ENCODE measurements at places on chromosomes 3 and 15.

- no peak for DNase-seq
Measured at GRCh38 chr3:58038675-58039292, 30.6 kb downstream of the FLNB start.

DNA sequence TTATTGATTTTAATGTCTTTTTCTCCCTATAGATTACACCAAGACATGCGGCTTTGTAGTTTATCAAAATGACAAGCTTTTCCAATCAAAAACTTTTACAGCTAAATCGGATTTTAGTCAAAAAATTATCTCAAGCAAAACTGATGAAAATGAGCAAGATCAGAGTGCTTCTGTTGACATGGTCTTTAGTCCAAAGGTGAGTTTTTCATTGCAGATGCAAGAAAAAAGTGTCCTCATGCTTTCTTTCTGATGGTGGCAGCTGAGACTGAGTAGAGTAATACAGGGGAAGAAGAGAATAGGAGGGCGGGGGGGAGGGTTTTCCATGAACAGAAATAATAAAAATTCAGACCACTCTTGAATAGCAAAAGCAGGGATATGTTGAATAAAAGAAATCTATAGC lies 36.5 kb downstream of the ADGRG7 start:
- DNase-seq = no peak

DNA sequence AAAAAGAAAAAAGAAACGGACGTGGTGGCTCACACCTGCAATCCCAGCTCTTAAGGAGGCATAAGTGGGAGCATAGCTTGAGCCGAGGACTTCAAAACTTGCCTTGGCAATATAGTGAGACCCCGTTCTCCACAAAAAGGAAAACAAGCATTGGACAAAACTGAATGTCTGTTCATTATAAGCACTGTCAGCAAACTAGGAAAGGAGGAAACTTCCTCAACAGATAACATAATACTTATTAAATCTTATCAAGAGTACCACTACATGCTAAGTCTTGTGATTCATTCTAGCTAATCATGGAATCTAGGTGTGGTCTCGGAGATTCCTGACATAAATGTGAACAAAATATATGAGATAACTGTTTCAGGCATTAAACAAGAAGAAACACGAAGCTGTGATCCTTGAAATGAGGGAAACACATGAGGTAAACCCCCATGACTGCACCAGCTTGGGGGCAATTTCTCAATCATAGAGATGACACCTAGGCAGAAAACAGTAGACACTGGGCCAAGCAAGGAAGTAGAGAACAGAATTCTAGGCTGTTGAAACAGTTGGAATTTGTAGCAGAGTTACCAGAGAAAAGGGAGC lies 33.3 kb downstream of the TRPM7 start:
- DNase-seq = no peak

DNA sequence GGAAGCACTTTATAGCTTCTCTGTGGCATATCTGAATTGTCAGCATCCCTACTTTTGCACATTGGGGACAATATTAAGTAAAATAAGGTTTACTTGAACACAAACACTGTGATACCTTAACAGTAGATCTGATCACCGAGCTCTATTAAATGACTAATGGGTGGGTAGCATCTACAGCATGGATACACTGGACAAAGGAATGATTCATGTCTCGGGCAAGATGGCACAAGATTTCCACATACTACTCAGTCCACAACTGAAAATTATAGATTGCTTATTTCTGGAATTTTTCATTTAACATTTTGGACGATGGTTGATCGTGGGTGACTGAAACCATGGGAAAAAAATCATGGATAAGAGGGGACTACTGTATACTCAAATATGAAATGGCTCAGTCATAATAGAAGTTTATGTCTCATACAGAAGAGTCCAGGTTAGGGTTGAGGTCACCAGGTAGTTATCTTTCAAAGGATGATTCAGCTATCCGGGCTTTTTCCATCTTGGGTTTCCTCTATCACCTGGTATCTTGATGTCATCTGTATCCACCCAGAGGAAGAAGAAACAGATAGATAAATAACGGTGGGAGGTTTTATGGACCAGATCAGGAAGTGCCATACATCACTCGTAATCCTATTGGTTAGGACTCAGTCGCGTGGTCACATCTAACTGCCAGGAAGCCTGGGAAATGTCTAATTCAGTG lies 320.0 kb upstream of the RARB start:
- DNase-seq = no peak

DNA sequence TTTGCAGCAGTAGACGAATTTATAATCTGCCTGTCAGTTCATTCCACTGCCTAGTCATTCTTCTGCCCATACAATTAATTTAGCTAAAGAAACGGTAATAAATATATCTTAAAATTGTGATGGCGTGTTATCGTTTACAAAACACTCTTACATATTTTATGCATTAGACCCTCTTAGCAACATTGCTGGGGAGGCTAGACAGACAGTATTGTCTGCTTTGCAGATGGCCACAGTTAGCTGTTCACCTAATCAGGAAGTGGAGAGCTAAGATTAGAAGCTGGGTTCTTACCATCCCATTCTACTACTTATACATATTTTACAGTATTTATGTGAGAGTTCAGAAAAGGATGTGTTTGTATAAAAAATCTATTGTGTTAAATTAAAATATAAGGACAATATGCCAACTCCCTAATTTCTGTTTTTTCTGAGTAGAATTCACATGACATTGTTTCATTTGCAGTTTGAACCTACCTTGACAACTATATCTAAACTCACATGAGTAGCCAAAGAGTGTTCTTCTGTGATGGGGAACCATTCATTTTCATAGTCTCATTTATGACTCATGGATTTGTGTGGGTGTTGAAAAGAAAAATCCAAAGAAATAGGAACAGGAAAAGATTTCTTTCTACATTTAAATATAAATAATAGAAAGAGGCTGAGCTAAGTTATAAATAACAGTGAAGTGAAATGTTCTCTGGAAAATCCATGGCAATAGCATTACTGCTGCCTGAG lies 41.7 kb upstream of the C3orf80 start:
- DNase-seq = no peak

GRCh38 chr3:16686679-16687078 lies 81.5 kb upstream of the DAZL start:
- no peak for DNase-seq

GRCh38 chr3:142445816-142446254 lies 2.0 kb downstream of the XRN1 start:
- DNase-seq = peak; percentile 24

GRCh38 chr15:75361989-75362641 lies 6.3 kb downstream of the MAN2C1 start:
- DNase-seq = no peak

GRCh38 chr15:47399100-47399499 lies 318.2 kb upstream of the SEMA6D start:
- DNase-seq = no peak

GRCh38 chr15:38412466-38412865 lies 41.5 kb upstream of the FAM98B start:
- no peak for DNase-seq

- no peak for DNase-seq
Measured at GRCh38 chr3:63458405-63458804, 180.3 kb downstream of the SYNPR start.

GRCh38 chr15:61299075-61299763 lies 70.1 kb upstream of the RORA start:
- no peak for DNase-seq

GRCh38 chr15:63372018-63372705 lies 9.5 kb downstream of the CA12 start:
- DNase-seq = no peak

GRCh38 chr15:43795997-43796396 lies 3.9 kb downstream of the SERF2 start:
- DNase-seq = no peak

GRCh38 chr3:19954676-19955075 lies 7.8 kb downstream of the RAB5A start:
- DNase-seq = no peak

GRCh38 chr3:30862004-30862403 lies 32.5 kb downstream of the GADL1 start:
- DNase-seq = no peak

DNA sequence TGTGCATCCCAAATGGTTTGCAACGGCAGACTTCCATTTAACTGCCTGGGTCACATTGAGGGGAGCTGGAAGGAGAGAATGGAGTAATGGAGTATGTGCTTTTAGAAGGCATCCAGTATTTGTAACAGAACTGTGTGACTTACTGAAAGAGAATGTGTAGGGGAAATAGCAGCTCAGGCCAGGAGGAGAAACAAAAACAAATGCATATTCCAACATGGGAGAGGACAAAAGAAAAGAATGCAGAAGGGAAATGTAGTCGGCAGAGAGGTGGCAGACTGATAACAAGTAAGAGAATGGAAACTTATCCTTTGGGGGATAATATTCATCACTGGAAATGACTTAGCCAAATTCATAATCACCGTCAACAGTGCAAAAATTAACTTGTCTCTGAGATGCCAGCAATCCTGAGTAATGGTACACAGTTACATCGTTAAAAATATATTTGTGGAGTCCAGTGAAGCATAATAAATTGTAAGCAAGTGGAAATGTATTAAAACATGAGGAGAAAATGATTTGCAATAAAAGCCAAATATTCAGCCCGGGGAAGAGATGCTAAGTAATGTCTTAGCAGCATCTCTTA lies 294.9 kb upstream of the SGO1 start:
- no peak for DNase-seq

DNA sequence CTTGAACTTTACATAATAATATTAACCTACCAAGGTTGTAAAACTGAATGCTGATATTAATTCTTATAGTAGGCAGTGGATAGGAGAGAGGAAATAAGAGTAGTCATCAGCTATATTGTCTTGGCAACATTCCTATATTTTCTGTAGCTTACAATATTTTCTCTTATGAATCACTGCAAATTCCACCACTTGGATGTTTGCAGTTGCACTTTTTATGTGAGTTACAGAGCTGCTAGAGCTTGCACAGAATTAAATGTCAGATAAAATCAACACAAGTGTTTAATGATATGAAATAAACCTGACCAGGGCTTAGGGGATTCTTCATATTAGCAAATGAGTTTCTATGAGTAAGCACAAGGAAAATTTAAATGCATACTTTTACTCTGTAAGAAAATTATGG lies 1710.1 kb downstream of the SI start:
- DNase-seq = no peak

DNA sequence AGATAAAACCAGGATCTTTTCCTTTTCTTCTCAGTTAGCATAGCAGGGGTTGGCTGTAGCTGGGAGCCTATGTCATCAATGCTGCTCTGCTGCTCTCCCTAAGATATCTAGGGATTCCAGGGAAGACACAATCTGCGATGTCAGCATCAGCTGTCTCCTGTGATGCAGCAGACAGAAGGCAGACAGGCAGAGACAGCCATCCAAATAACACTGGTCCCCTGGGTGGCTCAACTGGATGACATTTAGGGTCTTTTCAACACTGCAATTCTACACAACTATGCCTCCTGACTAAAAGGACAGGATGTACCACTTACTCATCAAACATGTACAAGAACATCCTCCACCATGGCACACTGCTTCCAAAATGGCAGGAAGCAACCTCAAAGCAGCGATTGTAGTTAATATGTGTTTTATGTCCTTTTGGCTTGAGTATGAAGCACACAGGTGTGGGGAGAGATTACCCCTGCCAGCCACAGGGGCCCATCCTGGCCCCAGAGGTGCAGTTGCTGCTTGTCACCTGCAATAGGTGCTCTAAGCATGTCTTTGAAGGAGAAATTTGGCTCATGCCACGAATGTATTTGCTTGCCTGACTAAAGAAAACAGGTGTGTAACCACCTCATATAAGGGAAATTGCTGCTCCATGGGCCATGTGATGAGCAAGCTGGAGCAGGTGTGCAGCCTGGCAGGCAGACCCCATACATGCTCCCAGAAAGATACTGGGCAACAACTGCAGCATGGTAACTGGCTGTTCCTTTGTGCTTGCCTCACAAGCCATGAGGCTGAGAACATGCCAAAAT lies 357.8 kb downstream of the VPS13C start:
- DNase-seq = no peak

- no peak for DNase-seq
Measured at GRCh38 chr15:48176957-48177356, 1.1 kb downstream of the MYEF2 start.

- DNase-seq = no peak
Measured at GRCh38 chr3:32018757-32019564, 37.4 kb downstream of the ZNF860 start.

GRCh38 chr3:117512975-117513374 lies 803.4 kb downstream of the TUSC7 start:
- DNase-seq = no peak

- DNase-seq = no peak
Measured at GRCh38 chr15:69743091-69743490, 290.5 kb downstream of the RPLP1 start.

DNA sequence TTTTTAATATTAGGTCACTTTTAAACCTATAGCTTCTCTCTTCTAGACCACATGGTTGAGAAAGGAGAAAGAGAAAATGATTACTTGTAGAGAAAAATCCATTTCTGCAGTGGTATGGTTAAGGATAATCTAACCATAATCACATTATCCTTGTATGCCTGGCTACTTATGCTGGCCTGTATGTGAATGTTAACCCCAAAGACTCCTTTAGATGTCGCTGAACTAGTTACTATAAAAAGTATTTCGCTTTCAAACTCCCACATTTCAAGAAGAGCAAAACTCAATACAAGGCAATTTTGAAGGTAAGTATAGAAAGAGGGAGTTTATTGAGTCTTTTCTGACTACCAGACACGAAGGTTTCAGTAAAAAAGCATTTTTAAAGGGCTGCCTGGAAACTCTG lies 2.2 kb downstream of the KCTD6 start:
- DNase-seq = no peak

DNA sequence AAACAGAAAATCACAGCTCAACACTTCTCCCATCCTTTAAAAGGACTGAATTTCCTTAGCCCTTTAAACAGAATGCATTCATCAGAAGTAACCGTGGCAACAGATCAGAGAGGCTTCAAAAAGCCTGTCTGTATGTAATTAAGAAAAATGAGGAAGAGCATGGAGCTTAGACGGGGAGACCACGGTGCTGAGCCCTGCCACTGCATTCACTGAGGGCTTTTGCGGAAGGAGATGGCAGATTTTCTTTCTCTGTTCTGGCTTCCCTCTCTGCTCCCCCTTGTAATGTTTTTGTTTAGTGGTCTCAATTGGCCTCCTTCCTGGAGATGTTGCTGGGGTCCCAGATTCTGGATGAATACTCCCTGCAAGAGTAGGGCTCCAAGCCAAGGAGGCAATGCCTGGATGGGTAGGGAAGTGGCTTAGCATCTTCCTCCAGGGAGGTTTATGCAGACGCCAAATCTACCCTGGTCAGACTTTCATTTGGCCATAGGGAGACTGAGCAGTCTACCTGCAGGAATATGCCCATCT lies 332.9 kb downstream of the EPHB1 start:
- no peak for DNase-seq

DNA sequence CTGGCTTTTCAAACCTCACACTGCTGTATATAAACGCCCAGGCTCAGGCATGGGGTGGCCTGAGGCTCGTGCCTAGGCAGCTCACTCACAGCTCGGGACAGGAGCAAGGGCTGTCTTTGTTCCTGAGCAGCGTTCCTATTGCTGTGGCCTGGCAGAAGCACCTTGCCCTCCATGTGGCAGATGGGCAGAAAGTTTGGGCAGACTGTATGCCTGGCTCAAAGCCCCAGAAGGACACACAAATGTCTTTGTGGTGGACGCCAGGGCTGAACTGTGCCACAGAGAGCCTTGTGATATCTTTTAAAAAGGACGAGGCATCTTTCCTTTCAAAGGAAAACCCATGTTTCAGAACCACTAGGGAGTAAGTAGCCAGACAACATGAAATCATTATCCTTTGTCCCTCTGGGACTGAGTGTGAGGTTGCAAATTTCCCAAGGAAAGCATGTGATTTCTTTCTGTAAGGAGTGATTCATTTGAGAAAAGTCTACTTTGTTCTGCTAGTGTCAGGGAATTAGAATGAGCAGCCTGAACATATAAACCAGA lies 29.3 kb upstream of the UBE2E1 start:
- no peak for DNase-seq

- no peak for DNase-seq
Measured at GRCh38 chr3:47228088-47228487, 54.5 kb downstream of the KIF9 start.

Measured in stimulated activated CD4-positive, alpha-beta T cell treated with anti-CD3 and anti-CD28 coated beads, Interleukin-2, amount 100 ng/mL, for 4 hours (primary cell).